Hematopoietic multipotent progenitor cell treated with erythropoietin and hydrocortisone succinate and interleukin-3 and kit ligand, for 17 days (in vitro differentiated cells): ENCODE measurements at places on chromosomes 5 and 9.

- DNase-seq, result no peak
These were observed 35.8 kb downstream of the PPARGC1B start for GRCh38 chr5:149765932-149766331.

- no peak for DNase-seq
These were observed 168.6 kb downstream of the INSYN2B start for GRCh38 chr5:169811680-169812079.

DNA sequence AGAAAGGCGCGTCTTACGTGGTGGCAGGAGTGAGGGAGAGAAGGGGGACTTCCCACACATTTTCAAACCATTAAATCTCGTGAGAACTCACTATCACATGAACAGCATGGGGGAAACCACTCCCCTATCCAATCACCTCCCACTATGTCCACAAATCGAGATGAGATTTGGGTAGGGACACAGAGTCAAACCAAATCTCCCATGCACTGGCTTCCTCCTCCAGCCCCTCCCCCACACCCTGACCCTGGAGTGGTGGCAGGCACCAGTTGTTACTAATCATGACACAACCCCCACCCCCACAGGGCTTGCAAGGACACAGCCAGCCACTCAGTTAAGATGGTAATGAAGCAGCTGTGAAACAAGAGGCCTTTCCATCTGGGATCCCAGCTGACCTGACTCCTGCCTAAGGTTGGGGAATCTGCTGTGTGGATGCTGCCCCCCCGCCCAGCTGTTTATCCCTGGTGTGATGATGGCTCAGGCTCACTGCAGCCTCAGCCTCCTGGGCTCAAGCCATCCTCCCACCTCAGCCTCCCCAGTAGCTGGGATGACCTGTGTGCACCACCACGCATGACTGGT is 57.1 kb upstream of the FUBP3 start:
- DNase-seq, result no peak

DNA sequence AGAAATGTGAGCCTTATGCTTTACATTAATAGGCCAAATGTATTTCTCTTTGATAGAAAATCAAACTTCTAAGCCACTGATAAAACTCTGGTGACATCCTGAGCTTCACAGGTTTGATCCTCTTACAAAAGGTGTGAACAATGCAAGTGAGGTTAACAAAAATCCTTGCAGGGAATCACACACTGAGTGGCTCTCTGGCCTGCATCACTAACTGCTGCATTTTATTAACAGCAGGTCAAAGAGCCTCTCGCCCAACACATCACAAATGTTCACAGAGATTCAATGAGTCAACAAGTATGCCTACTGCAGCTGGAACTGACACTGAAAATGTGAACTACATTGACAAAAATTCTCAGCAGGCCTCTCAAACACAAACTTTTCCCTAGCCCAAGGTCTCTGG is 122.3 kb downstream of the SEMA5A start:
- DNase-seq, result no peak

GRCh38 chr5:88033191-88033590 is 235.5 kb downstream of the TMEM161B start:
- DNase-seq, result no peak

DNA sequence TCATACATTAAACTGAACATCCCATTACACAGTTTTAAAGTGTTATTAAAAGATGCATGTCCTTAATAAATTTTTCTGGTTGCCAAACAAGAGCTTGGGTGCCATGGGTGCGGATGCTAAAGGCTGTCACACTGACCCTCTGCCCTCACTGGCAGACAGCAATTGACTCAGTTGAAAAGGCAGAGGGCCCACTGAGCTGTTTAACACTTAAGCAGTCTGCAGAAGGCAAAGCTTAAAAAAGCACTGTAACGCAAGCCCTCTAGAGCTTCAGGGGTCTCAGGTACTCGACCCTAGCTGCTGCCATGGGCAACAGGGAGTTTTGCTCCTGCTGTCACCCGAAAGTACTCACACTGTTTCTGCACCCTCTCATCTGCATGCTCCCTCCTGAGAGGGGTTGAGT is 726.4 kb upstream of the TYRP1 start:
- no peak for DNase-seq

DNA sequence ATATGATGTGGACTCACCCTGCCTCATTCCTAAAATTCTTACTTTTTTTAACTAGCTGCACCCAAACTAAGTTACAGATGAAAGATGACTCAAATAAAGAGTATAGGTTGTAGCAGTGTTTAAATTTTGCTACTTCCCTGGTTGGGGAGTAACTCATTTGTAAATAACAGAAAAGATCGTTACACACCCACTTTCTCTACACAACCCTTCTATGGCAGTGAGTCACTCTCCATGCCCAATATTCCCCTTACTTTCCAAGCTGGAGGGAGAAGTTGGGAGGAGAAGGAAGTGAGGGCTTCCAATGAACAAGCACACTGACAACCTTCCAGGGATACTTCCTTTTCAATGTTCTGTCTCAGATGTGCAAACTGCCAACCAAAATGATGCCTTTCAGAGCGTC is 1.9 kb downstream of the RASEF start:
- DNase-seq, result no peak
